Activated CD4-positive, alpha-beta T cell treated with anti-CD3 and anti-CD28 coated beads for 36 hours (primary cell): ENCODE measurements at places on chromosomes 1 and 21. TPM values are rescaled to one million over a fixed set of nuclear protein-coding genes. Genes with fewer than 3 reads are reported as not detected.
A peak's percentile ranks its signal among the peaks of the same experiment; 100 is the strongest.

GRCh38 chr21:17578876-17579275 is 33.8 kb downstream of the BTG3 start:
- no peak for DNase-seq

DNA sequence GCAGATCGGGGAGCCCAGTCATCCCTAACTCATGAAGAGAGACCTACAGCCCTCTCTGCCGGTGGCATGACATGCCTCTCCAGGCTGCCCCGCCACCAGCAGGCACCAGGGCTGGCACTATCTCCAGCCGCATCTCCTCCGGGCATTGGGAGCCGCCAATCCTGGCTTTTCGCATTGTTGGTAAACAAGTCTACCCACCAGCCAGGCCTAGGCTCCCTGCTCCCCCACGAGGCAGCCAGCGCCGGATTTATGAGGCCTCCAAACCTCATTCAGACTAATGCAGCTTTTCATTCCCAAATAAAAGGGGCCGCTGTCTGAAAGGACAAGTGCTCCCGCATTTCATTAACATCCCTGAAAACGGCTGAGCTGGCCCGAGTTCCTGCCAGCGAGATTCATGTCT is 3.4 kb upstream of the GRIK3 start:
- no peak for DNase-seq

OR2T35 gene
- total RNA-seq: not detected

DNA sequence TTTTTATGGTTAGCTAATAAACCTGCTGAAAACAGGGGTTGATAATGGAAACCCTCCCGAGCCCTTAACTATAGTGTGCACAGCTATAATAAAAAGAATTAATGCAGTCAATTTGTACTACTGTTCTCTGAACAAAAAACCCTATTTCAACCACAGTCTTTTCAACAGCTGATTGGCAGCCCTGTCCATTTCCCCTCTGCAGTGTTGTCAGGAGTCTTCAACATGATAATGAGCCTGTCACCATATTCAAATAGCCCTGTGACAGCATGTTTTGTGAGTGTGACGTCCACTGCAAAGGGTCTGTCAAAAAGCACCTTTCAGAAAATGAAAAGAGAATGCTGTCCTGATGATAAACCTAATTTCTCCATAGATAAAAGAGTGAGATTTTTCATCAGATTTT is 92.7 kb downstream of the ESRRG start:
- DNase-seq: no peak

DNA sequence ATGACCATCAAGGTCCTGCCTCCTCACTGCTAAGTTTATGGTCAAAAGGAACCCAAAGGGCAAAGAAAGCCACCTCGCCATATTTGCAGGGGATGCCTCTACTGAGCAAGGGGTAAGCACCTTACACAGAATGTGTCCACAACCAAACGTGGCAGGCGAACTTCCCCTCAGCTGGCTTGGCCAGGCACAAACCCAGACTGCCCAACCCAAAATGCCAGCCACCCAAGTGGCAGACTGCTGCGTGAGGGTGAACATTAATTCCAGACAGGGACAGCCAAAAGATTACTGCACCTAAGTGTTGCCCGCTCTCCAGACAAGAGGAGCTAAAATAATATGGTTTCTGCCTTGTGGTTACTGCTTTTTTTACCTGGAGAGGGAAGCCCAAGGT is 16.0 kb downstream of the ZNF697 start:
- DNase-seq: no peak

SEMA4A gene
- 53.3 TPM for total RNA-seq

GRCh38 chr1:205522692-205523091 is 18.2 kb downstream of the CDK18 start:
- no peak for DNase-seq

GRCh38 chr1:200411406-200412257 is 1.8 kb upstream of the ZNF281 start:
- no peak for DNase-seq

DNA sequence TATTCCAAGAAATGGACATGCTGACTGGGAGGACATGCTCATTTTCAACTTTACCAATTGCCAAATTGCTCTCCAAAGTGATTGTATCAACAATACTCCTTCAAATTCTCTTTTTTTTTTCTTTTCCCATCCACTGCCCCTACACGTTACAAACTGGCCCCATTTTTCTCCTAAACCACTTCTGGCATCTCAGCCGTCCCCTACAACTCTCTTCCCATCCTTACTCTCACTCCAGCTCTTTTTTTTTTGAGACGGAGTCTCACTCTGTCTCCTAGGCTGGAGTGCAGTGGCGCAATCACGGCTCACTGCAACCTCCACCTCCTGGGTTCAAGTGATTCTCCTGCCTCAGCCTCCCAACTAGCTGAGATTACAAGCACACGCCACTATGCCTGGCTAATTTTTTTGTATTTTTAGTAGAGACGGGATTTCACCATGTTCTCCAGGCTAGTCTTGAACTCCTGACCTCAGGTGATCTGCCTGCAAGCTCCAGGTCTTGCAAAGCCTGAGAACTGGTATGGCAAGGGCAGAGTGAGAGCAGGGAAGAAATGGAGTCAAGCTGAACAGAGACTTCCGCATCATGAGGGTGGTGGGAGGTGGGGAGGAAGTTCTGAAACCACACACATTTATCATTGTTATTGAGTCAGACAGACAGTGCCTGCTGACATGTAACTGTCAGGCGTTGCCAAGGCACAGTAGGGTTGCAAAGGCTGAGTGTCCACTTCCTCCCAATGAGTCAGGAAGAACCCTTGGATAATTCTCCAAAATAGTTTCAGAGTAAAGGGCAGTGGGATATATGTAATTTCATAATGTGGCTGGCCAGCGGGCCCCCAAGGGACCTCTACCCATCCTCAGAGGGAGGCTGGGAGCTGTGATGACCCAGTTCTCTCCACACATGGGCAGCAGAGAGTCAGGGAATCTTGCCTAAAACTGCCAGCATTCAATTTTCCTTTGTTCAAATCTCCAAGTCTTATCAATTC is 17.4 kb downstream of the CELA3A start:
- DNase-seq: peak; percentile 84

GRCh38 chr21:44000360-44000759 is 11.7 kb upstream of the TRAPPC10 start:
- no peak for DNase-seq

RBM11 gene
- 5.1 TPM for total RNA-seq

DNA sequence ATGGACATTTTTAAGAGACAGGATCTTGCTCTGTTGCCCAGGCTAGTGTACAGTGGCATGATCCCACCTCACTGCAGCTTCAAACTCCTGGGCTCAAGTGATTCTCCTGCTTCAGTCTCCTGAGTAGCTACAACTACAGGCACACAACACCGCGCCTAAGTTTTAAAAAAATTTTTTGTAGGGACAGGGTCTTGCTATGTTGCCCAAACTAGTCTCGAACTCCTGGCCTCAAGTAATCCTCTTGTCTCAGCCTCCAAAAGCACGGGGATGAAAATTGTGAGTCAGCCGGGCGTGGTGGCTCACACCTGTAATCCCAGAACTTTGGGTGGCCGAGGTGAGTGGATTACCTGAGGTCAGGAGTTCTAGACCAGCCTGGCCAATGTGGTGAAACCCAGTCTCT is 20.4 kb downstream of the MYSM1 start:
- DNase-seq: no peak

NUDT17 gene
- total RNA-seq: 4.0 TPM

GRCh38 chr1:70459496-70460225 is 48.6 kb downstream of the CTH start:
- no peak for DNase-seq

GRCh38 chr1:42141978-42142377 is 11.2 kb upstream of the GUCA2B start:
- DNase-seq: no peak

DNA sequence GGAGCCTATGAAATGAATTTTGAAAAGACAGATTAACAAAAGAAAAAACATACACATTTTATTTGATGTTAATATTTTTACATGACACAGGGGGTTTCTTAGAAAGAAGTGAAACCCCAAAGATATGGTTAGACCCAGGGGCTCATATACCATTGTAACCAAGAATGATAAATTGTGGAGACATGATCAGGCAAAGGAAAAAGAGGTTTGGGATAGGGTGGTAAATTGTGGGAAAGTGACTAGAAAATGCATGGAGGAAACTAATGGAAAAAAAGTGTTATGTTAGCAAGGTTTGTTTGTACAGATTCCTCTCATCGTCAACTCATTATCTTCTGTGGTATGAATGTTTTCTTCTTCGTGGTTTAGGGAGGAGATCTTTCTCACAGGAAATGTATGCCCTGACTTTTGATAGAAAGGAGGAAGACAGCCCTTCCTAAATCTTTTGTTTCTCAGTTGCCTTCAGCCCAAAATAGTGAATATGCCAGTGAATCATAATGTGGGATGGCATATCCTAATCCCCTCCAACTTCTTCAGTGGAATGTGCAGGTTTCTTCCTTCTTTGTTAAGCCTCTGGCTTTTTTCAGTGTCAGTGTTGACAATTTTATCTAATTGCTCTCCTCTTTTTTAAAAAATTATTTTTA is 140.4 kb upstream of the UBE2U start:
- DNase-seq: no peak

GRCh38 chr1:154272999-154273563 is 652 bp downstream of the HAX1 start:
- DNase-seq: no peak

GRCh38 chr1:181111559-181111958 is 23.1 kb downstream of the IER5 start:
- DNase-seq: no peak

GRCh38 chr21:18155508-18156193 is 89.0 kb upstream of the CHODL start:
- DNase-seq: no peak
